Nucleus accumbens (tissue), 56 donors: ENCODE measurements at places on chromosomes 3 and 15.

DNA sequence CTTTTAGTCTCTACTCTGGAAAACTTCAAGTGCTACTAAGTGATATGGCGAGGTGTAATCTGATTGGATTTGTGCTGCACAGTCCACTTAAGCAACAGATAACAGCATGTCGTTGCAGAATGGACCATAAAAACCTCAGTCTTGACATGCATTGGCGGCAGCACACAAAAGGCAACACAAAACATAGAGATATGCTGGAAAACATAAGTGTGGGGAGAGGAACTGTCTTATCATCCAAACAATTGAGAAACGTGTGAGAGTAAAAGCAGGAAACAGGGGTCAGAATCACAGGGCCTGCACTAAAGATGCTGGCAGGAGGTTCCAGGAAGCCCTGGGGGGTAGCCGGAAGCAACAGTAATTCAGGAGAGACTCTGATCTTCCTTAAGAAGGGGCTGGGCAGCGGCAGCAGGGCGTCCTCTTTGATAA lies 82.1 kb downstream of the CGNL1 start:
- DNase-seq, result no peak

- no peak for DNase-seq
These were observed 82.2 kb upstream of the WDR72 start for GRCh38 chr15:53841651-53842050.

GRCh38 chr15:40595219-40595618 lies 1.2 kb downstream of the KNL1 start:
- no peak for DNase-seq

- no peak for DNase-seq
These were observed 319.4 kb upstream of the RASGRP1 start for GRCh38 chr15:38883987-38884386.

- no peak for DNase-seq
These were observed 46.9 kb upstream of the DIPK2A start for GRCh38 chr3:143924522-143925285.

DNA sequence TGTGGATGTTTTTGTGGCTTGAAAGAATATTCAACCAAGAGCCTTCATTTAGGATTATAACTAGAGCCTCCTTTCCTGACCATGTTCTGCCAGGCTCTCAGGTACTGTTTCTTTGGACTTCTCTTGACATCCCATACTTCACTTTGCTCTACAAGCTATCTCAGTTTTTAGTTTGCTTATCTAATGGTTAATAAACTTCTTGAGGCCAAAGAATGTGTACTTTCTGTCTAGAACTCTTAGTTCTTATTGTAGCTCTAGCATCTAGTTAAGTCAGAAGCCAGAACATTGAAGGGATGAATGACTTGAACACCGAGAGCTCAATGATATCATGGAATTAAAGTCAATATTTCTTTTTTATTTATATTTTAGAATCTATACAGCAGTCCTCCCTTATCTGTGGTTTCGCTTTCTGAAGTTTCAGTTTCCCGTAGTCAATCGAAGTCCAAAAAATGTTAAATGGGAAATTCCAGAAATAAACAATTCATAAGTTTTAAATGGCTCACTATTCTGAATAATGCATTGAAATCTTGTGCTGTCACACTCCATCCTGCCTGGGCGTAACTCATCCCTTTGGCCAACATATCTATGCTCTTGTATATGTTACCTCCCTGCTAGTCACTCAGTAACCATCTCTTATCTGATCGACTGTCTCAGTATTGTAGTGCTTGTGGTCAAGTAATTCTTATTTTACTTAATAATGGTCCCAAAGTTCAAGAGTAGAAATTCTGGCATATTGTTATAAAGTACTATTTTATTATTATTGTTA lies 368.6 kb upstream of the RBMS3 start:
- DNase-seq, result no peak

DNA sequence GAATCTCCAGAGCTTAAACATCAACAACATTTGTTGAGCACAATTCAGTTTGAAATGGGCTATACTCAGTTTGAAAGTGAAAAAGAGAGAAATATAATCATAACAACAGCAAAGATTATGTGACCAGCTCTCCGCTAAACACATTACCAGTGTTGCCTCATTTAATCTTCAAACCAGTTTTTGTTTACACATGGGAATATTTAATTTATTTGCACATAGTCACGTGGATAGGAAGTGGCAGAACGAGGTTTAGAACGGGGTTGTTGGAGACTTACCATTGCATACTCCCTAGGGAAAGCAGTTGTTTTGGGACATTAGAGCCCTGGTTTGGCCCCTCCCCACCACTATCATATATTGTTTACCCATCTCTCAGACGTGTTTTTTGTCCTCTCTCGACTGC lies 77.2 kb downstream of the IL1RAP start:
- DNase-seq, result no peak

GRCh38 chr3:186670155-186670554 lies 4.3 kb downstream of the HRG start:
- no peak for DNase-seq

DNA sequence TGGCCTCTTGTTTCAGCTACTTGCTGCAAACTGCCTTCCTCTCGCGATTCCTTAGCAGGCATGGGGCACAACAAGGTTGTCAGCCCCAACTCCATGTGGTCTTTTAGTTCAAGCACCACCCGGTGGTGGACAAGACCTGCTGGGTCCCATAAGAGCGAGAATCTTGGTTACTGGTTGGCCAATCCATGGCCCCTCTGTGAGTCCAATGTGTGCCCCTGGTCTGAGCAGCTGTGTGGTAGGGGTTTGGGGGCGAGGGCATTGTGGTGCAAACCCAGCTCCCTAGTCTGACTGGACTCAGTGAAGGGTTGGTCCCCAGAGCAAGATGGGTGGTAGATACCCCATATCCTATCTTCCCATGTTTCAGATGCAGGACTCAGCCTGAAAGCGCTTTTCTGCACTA lies 48.8 kb downstream of the MESD start:
- DNase-seq, result no peak

DNA sequence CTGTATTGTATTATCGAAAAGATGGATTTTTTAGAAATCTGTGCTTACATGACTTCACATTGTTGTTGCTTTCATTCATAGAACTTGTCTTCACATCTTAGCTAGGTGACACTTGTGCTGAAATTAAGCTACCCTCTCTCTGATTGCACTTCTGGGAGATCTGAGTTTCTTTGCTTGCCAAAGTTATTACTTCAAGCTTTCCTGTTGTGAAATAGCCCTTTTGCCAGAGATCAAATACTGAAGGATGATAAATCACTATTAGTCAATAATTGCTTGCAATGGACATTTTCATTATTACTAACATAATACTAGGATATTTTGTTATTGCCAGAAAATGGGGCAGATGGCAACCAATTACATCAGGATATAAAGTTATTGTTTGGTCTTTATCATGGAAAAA lies 34.7 kb downstream of the PIK3CA start:
- DNase-seq, result no peak

GRCh38 chr3:23900744-23901143 lies 16.0 kb downstream of the NKIRAS1 start:
- DNase-seq, result no peak

DNA sequence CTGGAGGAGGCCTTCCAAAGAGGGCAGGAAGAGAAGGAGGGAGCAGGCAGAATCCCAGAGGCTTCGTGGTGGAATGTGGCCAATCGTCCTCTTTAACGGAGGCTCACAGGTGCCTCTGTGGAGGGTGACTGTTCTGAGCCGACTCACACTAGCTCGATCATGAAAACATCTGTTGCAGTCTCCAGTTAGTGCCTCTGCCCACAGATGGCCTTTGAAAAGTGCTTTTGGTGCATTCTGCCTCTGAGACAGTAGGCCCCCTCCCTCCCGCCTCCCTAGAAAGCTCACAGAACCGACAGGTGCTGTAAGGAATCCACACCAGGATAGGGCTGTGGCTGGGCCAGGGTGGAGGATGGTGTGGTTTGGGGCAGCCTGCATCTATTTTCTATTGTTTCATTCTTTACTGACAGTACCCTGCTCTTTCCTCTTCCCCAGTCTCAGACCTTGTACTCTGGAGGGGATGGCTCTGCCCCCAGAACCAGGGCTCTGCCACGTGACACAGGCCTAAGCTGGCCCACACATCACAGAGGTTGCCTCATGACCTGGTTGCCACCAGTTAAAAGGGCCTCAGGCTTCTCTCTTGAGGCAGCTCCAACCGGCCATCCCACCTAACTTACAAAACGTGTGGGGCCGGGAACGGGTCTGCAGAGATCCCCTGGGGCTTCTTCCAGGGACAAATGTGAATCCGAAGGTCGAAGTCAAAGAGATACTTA lies 27.2 kb upstream of the PIGZ start:
- DNase-seq, result no peak

DNA sequence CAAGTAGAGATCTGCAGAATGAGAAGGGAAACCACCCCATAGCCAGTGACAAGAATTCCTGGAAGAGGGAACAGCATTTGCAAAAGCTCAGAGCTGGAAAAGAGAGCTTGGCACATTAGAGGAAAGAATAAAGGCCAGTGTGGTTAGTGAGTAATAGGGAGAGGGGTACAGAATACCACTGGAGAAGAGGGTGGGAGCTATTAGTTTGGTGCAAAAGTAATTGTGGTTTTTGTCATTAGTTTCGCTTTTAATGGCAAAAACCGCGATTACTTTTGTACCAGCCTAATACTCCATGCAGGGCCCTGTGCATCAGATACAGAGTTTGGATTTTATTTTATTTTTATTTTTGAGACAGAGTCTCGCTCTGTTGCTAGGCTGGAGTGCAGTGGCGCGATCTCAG lies 9.8 kb downstream of the SLC24A1 start:
- no peak for DNase-seq

- no peak for DNase-seq
These were observed 5.6 kb downstream of the GABRB3 start for GRCh38 chr15:26767169-26767670.
